EL (cell line): ENCODE measurements at places on chromosomes 4 and X.

DNA sequence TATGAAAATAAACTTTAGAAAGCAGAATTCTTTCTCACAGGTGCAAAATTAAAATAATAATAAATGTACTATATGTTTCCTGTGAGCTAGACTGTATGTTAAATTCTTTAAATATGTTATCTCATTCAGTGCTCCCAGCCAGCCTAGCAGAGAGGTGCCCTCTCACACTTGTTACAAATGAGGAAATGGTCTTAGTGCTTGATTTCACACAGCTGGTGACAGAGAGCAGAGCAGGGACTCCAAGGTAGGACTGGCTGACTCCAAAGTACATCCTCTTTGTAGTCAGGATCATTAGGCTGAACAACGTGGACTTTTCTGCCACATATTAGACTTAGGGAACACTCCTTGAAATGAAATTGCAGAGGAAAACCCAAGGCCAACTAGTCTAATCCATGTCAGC lies 72.0 kb upstream of the HHIP start:
- DNase-seq = no peak

DNA sequence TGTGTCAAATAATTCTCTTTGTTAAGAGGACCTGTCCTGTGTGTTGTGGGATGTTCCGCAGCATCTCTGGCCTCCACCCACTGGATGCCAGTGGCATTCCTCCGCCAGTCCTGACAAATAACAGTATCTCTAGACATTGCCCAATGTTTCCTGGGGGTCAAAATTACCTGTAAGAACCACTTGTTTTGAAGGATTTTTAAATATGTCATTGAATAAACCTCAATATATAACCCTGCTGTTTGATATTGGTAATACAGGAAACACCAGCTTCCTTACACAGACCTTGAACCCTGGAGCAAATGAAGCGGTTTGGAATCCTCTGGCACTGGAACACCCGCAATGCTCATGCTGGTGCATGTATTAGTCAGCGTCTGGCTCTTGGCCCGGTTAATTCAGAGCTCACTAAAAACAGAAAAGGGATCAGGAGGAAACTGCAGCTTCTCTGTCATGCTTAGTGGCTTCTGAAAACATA lies 101.3 kb downstream of the TBL1X start:
- DNase-seq = peak; percentile 88

DNA sequence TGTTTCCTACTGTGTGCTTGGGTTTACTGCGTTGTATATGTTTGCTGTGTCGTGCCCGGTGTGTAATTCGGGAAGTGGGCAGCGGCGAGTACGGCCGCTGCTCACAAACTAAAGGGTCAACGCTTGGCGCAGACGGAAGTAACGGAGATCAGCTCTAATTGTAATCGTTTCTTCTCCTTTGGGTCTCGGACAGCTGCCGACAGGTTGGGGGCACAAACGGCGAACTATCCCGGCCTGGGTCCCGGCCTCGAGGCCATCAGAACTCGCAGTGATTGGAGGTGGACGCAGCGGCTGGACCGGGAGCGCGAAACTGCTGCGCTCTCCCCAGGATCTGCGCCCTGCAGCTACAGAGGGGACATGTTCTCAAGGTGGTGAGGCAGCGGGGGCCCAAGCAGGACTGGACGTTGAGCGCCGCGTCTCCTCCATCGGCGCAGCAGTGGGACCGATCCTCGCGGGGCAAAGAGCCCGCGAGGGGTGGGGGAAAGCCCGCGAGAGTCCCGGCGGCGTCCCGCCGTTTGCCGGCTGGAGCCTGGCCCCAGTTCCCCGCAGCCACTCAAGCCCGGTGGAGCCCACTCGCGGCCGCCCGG lies 516 bp upstream of the ZIC3 start:
- no peak for DNase-seq

DNA sequence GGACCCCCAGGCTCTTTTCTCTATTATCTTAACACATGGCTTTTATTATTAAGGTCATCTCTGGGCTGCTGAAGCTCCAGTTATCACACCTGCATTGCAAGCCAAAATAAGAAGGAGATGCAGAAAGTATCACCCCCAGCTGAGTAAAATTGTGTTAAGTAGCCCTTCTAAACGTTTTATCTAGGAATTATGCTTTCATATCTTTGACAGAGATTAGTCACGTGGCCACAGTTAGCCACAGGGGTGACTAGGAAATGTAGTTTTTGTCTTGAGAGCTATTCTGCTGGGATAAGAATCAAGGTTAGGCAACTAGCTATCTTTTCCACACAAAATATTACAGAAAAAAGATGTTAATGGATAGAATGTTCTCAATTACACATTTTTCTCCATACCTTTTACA lies 102.1 kb downstream of the ANXA3 start:
- peak; percentile 29 for DNase-seq

DNA sequence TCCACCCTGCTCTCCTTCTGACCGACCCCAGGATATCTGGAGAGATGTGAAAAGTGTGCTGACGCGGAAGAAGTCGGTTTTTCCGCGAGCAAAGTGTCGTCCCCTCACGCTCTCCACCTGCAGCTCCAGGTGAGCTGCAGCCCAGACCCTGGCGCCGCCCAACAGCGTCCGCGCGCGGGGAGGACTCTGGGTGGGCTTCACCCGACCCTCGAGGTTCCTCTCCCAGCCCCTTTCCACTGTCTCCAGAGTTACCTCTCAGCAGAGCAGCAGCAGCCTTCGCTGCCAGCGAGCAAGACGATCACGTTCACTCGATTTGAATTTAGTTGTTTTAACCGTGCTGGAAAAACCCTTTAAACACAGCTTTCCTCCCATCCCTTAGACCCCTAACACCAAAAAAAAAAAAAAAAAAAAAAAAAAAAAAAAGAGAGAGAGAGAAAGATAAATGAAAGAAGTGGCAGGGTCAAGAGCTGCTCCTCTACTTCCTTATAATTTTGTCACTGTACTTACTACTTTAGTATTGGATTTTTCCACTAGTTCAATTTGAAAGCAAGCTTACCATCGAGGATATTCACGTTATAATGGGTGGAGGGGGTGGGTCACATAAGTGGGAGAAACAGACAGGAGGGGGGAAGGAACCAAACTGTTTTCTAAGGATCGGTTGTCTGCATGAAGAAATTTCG lies 758 bp upstream of the NR3C2 start:
- DNase-seq = peak; percentile 13

DNA sequence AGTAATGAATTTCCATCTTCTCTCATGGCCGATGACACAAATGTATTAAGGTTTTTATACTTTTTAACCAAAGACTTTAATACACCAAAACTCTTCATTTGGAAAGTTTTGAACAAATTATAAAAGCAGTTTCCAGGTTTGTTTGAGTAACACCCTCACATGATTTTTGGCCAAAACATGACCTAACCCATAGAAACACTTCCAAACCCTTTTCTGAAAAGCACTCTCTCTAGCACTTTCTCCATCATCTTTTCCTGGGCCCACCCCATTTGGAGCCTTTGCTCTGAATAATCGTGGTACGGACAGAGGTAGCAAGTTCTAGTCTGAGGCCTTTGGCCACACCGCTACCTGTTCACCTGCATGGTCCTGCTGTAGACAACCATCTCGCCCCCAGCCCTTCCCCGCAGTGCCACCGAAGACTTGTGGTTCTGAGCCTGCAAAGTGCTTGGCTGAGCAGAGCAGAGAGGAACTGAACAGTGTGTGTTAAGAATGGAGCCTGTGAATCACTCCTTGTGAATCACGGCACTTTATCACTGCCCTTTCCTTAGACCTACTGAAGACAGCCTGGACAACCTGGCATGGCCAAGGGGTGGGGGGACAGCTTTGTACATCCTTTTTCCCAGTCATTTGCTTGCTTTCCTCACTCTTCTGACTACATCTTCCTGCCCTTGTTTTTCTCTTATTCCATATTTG lies 181.8 kb downstream of the PTTG2 start:
- DNase-seq = peak; percentile 46

DNA sequence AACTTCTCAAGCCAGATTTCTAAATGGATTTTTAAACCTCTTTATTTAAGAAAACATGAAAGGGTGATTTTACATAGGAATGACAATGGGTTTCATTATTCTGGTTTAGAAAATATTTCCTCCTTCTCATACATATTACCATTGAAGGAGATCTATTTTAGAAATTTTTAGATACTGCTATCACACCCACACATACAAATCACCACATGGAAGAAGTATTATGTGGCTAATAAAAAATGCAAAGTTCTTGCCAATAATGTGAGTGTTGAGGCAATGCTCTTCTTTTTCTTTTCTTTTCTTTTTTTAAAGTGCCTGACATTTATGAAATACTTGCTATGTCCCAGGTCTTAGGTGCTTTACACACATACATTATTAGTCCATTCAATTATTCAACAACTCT lies 6.8 kb downstream of the STAP1 start:
- no peak for DNase-seq

- no peak for DNase-seq
These were observed 7.6 kb downstream of the TIGD4 start for GRCh38 chr4:152771741-152772533.
